ENCODE measurements at places on chromosomes 7 and 10. TPM values are rescaled to one million over a fixed set of nuclear protein-coding genes. Genes with fewer than 3 reads are reported as not detected.

Gene SEC23IP
- 78.0 TPM for total RNA-seq

Gene AKR1C3
- not detected for total RNA-seq

Gene TMEM178B
- 0.52 TPM for total RNA-seq

Gene SPDYE2B
- not detected for total RNA-seq

Gene HKDC1
- 0.09 TPM for total RNA-seq

Gene VWDE
- 1.9 TPM for total RNA-seq

Gene PAPSS2
- 0.07 TPM for total RNA-seq

Gene HYAL4
- not detected for total RNA-seq

DNA sequence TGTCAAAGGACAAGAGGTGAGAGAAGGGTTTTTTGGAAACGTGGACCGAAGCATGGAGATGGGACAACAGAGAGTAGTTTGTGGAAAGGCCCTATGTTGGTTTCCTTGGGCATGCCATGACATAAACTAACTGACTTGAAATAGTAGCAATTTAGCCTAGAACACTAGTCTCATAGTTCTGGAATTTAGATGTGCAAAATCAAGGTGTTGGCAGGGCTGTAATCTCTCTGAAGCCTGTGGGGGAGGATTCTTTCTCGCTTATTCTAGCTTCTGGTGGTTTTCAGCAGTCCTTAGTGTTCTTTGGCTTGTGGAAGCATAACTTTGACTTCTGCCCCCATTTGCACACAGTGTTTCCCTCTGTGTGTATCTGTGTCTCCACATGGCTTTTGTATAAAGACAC lies 283.4 kb downstream of the GFRA1 start:
- no peak for DNase-seq

- no peak for DNase-seq
Observed at GRCh38 chr10:71344993-71345480, 26.0 kb downstream of the SLC29A3 start.

DNA sequence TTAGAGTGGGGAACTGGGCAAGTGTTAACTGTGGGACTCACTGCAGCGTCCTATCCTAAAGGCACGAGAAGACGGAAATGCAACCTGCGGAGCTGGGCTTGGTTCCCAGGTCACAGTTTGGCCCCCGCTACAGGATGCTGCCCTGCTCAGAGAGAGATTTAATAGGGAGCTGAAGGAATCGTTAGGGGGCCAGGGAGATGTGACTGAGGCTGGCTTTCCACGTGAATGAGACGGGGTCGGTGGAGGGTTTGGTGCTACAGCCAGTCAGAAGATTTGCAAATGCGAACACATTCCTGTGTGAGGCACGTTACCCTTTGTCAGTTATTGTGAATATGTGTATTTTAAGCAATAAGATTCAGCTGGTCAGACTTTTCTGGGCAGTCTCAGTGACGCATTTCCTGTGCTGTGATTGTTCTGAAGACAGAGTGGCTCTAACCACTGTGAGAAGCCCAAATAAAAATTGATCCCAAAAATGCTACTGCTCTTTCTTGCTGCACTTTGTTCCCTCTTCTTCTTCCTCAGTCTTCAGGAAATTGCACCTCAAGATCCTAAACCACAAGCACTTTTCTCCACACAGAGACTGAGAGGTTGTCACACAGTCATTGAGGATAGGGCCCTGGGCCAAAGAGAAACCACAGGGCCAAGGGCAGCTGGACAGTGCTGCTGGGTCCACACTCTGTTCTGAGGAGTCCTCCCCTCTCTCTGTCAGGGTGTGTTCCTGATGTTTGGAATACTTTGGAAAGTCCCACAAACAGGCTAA lies 21.2 kb downstream of the CYP17A1 start:
- no peak for DNase-seq

DNA sequence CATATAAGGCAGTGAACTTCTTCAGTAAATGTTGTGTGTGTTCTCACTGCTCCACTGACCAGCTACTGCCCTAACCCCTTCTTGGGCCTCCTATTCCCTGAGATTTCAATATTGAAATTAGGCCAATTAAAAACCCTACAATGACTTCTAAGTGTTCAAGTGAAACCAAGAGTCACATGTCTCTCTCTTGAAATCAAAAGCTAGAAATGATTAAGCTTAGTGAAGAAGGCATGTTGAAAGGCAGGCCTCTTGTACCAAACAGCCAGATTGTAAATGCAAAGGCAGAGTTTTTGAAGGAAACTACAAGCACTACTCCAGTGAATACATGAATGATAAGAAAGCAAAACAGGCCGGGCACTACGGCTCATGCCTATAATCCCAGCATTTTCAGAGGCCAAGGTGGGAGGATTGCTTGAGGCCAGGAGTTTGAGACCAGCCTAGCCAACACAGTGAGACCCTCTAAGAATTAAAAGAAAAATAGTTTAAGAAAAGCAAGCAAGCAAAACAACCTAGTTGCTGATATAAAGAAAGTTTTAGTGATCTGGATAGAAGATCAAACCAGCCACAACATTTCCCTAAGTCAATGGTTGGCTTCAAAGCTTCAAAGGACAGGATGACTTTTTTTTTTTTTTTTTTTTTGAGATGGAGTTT lies 22.3 kb downstream of the BRAF start:
- peak; percentile 66 for DNase-seq

DNA sequence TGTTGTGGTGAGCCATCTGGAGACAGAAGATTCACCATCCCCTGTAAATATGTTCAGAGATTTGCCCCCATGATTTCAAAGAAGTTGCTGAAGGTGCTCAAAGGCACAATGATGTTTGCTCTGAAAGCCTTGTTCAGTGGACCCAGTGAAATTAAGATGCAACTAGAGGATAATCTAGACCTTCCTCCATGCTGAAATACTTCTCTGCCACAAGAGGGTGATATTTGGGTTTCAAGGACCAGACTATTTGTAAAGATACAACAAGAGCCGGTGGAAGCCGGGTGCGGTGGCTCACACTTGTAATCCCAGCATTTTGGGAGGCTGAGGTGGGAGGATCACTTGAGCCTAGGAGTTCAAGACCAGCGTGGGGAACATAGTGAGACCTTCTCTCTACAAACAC lies 13.5 kb upstream of the MSRB2 start:
- DNase-seq: no peak

GRCh38 chr10:29068302-29068701 lies 220.6 kb upstream of the LYZL1 start:
- DNase-seq: no peak

DNA sequence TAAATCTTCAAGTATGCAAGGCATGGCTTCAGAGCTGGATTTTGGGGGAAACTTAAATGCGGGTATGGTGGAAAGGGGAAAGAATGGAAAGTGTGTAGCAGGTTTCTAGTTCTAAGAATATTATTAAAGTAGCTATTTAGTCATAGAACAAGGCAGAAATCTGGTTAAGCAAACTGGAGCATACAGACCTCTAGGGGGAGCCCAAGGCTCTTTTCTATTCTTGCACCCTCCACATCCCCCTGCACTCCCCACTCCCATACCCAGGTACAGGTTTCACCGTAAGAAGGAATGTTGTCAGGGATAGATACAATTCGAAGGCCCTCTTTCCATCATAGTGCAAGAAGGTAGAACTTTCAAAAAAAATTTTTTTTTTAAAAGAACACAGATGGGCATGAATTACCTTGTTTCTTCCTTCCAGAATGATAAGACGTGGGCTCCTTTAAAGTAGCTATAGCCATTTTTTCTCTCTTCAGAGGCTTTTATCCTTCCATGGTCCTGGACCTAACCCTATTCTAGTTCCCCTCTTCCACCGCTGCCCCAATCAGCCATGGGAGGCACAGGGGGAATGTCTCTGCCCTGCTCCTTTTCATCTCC lies 41.5 kb upstream of the SMIM30 start:
- no peak for DNase-seq

DNA sequence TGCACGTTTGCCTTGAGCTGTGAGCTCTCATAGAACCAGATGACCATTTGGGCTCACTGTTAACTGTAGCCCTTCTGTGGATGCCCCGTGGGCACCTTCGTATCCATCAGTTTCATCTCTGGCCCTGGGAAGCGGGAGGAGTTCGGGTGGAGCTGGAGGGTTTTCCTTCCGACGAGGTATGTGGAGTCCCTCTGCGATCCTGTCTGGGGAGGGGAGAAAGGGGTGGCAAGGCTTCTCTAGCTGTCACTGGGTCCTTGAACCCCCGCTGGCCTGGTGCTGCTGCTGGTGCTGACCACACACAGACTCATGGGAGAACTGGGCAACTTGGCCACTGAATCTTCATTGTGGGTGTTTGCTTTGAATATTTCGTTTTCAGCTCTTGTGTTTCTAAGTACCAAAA lies 32.7 kb downstream of the INPP5A start:
- no peak for DNase-seq

GRCh38 chr10:120336911-120337540 lies 120.0 kb upstream of the PLPP4 start:
- peak; percentile 84 for DNase-seq

DNA sequence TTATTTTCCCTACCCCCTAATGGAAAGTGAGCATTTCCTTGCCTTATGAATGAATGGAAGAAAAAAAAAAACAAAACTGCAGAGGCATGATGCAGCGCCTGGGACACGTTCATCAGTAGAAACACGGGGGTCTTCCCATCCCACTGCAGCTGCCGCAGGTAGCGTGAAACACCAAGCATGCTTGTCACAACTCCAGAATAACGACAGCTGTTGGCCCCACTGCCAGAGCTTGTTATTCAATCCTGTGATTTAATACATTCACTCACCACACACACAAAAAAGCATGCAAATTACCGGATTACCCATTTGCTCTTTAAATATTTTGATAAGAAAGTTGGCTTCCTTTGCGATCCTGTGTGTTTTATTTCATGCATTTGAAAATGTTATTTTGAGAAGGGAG lies 48.4 kb upstream of the GNA12 start:
- DNase-seq: no peak

- DNase-seq: no peak
Observed at GRCh38 chr7:38169847-38170246, 8.2 kb upstream of the STARD3NL start.

DNA sequence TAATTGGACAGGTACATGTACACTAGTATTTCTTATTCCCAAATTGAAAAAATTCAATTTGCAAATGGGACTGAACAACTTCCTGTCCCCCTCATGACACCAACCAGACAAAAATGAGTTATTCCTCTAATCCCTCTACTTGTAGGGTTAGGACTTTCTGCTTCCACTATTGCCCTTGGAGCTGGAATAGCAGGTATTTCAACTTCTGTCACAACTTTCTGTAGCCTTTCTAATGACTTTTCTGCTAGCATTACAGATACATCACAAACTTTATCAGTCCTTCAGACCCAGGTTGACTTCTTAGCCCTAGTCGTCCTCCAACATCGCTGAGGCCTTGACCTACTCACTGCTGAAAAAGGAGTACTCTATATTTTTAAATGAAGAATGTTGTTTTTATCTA lies 6.4 kb downstream of the CYP3A7 start:
- DNase-seq: no peak
